ENCODE measurements at places on chromosomes 1 and 21.

DNA sequence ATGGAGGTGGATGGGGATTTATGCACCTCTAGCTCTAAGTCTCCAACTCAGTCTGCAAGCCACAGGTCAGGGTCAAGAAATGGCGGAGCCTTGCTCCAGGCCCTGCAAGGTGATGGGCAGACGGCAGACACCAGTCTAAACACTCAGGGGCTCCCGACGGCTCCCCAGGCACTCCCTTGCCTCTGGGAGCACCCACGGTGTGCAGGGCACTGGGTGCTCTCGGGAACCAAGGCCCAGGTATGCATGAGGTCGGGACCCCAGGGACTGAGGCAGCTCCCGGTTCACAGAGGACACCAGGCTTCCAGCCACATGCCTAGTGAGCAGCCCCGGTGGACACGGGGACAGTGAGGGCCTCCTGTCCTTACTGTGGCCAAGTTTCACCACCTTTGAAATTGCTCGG is 53.1 kb upstream of the TTC34 start:
- DNase-seq: no peak

DNA sequence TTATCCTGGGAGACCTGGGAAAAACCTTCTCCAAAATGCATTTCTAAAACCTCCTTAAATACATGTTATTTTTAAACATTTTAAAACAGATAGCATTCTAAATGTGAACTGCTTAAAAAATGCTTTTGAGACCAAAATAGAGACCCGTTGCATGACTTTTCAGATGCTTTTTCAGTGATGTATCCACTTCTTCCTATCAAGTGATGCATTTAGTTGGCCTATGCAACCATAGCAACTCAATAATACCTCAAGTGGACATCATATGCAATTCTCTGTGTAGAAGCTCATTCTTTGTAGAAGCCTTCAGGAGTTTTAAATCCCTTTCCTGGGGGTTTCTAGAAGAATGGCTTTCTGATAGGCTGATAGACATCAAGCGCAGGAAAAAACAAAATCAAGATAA is 94.5 kb upstream of the RAVER2 start:
- no peak for DNase-seq

- no peak for DNase-seq
These were observed 9.4 kb downstream of the CR2 start for GRCh38 chr1:207463571-207463970.

DNA sequence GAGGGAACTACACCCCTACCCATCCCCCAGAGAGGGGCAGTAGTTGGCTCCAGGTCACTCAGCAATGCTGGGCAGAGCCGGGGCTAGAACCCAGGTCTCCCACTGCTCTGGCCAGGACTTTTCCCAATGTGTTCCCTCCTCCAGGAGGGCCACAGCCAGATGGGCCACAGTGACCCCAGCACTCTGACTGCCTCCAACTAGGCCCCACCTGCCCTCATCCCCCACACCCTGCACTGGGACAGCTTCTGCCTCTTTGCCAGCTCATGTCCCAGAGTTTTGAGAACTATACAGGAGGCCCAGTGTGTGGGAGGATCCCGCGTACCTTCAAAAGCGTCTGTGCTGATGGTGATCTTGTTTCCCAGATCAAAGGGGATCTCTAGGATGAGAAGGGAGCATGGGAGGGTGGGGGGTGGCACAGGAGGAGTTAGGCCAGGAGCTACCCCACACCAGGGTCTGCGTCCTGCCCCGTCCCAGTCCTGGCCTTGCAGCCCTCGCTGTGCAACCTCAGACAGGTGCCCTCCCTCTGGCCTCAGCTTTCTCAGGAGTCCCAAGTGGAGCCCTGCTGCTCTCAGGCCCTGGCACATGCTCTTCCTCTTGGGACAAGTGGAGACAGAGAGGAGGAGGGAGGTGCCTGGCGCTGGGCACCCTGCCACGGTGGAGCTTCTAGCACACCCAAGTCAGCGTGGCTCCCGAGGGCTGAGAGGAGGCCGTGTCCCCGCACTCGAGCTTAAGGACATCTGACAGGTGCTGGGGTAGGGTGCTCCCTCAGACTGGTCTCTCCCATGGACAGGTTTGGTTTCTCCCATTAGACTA is 22.0 kb downstream of the MYOM3 start:
- no peak for DNase-seq

- no peak for DNase-seq
These were observed 29.5 kb downstream of the C21orf91 start for GRCh38 chr21:17789656-17790055.

GRCh38 chr1:218964471-218965185 is 209.1 kb upstream of the LYPLAL1 start:
- no peak for DNase-seq

- no peak for DNase-seq
These were observed 898 bp downstream of the C1orf174 start for GRCh38 chr1:3898994-3899753.

DNA sequence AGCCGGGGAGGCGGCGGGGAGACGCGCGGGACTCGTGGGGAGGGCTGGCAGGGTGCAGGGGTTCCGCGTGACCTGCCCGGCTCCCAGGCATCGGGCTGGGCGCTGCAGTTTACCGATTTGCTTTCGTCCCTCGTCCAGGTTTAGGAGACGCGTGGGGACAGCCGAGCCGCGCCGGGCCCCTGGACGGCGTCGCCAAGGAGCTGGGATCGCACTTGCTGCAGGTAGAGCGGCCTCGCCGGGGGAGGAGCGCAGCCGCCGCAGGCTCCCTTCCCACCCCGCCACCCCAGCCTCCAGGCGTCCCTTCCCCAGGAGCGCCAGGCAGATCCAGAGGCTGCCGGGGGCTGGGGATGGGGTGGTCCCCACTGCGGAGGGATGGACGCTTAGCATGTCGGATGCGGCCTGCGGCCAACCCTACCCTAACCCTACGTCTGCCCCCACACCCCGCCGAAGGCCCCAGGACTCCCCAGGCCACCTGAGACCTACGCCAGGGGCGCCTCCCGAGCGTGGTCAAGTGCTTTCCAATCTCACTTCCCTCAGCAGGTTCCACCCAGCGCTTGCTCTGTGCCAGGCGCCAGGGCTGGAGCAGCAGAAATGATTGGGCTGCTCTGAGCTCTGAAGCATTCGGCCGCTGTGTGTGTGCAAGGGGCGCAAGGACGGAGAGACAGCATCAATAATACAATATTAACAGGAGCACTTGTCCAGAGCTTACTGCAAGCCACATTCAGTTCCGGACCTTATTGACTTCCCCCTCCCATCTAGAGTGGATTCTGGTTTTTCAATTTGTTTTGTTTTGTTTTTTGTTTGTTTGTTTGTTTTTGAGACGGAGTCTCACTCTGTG is 10.3 kb downstream of the SIM2 start:
- DNase-seq: no peak

- DNase-seq: no peak
These were observed 47.1 kb upstream of the CSF3R start for GRCh38 chr1:36529769-36530260.

DNA sequence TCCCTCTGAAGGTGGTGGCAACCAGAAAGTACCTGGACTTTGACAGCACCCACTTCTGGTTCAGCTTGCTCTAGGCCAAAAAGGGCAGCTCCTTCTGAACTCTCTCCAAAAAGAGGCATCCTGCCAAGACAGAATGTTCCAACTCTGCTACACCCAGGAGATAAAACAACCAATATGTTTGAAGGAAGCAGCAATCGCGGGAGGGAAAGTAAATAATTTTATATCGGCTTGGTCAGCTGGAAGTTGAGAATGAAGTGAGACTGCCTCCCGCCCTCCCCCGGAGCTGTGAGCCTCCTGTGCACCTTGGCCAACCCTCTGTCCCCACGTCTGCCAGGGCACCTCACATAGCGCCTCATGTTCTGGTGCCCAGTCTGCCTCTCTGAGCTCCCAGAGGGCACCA is 130.3 kb upstream of the ATP1A1 start:
- DNase-seq: no peak

GRCh38 chr1:209497729-209498128 is 85.8 kb upstream of the CAMK1G start:
- DNase-seq: no peak

DNA sequence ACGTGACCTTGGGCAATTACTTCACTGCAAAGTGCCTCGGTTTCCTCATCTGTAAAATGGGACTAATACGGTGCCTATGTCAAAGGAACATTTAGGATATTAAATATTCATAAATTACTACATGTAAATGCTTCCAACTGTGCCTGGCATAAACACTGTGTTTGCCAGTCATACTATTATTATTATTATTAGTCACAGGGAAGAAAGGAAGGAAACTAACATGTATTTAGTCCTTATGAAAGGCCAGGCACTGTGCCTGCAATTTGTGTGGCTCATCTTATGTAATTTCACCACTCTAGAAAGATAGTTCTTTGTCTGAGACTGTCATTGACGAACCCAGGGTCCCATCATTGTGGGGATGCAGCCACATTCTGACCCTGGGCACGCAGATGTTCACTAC is 45.0 kb downstream of the EPHB2 start:
- no peak for DNase-seq
